Natural killer cell treated with Interleukin-12 subunit alpha and Interleukin-12 subunit beta and Interleukin-15 and Interleukin-18, amount 100 ng/mL, for 72 hours (primary cell): ENCODE measurements at places on chromosomes 7 and 10.

DNA sequence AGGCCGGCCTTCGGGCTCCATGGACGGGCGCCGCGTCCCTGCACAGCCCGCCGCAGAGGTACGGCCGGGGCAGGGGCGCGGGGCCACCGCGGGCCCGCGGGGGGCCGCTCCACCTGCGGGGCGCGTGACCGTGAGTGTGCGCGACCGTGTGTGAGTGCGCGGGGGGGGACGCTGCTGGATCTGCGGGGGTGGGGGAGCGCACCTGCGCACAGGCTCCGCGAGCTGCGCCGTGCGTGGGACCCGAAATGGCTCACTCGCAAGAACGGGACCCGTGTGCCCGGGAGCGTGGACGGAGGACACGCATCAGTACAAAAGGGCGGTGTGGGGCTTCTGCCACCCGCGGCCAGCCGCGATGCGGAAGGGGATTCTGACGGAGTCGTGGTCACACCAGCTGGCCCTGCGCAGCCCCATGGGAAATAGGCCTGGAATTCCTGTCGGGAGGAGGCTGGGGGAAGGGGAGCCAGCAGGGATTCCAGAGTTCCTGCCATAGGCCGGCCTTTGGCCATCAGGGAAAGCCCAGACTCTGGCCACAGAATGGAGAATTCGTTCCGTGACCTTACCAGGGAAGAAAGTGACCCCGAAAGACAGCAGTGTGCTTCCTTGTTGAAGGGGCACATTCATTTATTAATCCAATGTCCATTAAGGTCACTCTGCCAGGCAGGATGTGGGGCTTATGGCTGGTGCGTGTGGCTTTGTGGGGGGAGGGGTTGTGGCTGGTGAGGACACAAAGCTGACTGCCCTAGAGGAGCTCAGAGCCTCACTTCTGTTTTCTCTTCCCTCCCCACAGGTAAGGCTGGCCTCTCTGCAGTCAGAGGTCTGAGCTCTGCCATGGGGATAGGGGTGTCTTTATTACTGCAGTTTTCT, 494 bp downstream of the REPIN1 start:
- DNase-seq: peak; percentile 70

GRCh38 chr10:73768881-73769280, 13.0 kb upstream of the CHCHD1 start:
- DNase-seq: no peak

DNA sequence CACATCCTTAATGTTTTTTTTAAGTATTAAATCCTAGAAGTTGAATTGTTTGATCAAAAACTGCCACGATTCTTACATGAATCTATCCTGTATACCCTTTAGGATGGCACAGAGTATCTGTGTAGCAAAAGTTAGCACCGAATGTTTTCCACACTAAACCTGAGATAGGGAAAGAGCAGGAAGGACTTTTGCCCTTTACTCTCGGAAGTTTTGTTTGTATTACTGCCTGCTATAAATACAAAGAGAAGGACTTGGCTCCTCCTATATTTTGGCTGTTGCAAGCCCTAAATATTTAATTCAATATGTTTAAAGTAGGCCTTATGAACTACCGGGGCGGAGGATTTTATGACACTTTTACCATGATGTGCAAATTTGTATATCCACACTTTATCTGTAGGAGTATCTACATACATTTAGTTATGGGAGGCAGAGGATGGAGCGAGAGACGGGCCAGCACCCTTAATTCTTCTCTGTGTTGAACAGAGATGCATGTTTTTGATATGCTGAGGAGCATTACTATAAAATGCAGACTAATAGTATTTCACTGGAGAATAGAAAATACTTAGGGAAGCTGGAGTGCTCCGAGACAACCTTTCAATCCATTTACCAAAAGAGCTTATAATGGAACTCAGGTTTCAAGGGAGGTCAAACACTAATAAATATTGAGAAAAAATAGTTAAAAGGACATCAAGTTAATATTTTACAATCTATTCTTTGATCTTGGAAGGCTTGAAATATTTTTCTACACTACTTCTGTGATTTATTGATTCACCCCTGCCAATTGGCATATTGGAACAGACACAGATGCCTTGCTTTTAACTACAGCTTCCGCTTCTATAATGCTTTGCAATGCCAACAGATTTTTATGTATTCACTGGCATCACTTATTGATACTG, 97.4 kb downstream of the CHN2 start:
- DNase-seq: no peak

GRCh38 chr7:47619806-47620205, 37.9 kb upstream of the TNS3 start:
- DNase-seq: no peak

GRCh38 chr10:72082856-72083789, 5.2 kb downstream of the SPOCK2 start:
- no peak for DNase-seq

- DNase-seq: no peak
These were observed 61.2 kb upstream of the TRIM24 start for GRCh38 chr7:138398857-138399256.
